NB4 (cell line): ENCODE measurements at places on chromosomes 2 and 18.

DNA sequence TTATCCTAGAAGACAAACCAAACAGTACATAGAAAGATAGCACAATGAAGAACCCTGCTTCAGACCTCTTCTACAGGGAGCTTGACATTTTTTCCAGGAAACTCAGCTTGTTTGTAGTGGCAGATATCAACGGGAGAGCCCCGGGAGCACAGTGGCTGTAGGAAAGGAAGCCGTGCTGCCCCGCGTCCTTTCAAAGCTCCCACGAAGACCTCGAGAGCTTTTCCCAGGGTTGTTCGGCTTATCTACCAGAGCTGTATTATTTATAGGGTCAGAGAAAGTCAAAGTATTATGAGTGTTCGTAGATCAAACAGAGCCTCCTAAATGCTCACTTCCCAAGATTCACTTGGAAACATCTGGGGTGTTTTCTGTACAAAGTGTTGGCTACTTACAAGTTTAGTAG is 167.1 kb upstream of the COPS8 start:
- no peak for DNase-seq

DNA sequence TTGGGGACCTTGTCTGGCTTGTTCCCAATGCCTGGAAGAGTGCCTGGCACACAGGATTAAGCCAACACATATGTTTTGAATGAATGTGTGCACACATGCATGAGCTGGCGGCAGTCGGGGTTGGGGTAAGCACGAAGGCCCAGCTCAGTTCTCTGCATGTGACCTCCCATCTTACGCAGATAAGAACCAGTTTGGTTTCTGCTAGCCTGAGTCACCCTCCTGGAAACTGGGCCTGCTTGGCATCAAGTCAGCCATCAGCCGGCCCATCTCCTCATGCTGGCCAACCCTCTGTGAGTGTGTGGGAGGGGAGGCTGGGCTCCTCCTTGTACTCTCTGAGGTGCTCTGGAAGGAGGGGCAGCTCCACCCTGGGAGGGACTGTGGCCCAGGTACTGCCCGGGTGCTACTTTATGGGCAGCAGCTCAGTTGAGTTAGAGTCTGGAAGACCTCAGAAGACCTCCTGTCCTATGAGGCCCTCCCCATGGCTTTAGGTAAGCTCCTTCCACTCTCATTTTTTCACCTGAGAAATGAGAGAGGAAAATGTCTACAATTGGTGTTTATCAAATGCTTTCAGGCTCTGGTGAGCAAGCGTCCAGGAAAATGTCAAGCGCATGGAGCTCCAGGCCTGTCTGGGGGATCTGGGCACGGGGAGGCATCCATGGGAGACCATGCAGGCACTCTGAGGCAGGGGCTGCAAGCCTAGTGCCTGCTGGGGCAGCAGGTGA is 9.7 kb upstream of the IL1RN start:
- DNase-seq, result peak; percentile 52

DNA sequence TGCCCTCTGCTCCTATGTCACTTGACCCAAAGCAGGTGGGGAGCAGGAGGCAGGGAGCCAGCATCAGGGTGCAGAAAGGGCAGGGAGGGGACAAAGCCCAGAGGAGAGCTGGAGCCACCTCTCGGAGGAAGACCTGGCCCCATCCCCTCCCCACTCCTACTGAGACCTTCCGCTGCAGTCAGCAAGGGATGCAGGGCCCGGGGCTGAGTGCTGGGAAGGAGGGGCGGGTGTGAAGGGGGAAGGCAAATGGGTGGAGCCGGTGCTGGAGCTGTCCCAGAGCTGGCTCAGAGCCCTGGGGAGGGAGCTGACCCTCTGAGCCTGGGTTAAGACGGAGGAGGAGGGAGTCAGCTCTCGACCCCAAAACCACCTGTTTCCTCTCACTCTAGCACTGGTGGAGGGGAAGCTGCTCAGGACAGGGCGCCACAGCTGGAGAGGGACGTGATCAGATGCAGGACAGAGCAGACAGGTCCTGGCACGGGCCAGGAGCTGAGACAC is 33.8 kb downstream of the HS1BP3 start:
- DNase-seq, result no peak

DNA sequence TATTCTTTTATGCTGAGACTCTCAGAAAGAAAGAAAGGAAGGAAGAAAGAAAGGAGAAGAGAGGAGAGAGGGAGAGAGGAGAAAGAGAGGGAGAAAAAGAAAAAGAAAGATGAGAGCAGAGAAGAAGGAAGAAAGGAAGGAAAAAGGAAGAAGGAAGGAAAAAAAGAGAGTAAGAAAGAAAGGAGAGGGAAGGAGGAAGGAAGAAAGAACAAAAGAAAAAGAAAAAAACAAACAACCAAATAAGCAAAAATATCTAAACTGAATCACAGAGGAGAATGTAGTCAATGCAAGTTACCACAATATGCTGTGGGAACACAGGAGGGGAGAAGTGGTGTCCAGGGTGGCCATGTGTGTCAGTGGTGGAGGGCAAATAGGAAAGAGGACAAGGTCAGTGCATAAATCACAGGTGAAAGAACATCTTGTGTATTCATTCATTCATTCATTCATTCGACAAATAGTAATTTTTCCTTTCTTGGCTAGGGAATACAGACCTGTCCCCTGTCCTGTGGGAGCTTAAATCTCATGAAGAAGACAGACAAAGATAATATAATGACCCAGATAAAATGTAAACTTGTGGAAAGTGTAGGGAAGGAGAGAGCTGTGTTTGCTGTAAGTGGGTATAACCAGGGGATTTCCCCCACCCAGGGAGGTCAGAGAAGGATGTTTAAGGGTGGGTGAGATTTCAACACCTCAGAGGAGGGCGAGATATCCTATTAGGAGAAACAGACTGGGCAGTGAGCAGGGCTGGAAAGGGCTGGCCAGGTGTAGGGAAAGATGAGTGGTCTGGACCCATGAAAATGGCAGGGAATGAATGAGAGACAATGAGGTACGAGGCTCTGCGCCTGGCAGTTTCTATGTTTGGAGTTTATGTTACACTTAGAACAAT is 50.7 kb downstream of the IL1R2 start:
- DNase-seq, result no peak

- no peak for DNase-seq
Measured at GRCh38 chr18:44179693-44180092, 501.0 kb upstream of the SETBP1 start.

GRCh38 chr18:37476182-37476581 is 89.4 kb downstream of the CELF4 start:
- peak; percentile 49 for DNase-seq

- DNase-seq, result no peak
Measured at GRCh38 chr18:32867330-32867729, 94.5 kb upstream of the KLHL14 start.

- DNase-seq, result no peak
Measured at GRCh38 chr2:114714313-114714712, 271.9 kb downstream of the DPP10 start.

DNA sequence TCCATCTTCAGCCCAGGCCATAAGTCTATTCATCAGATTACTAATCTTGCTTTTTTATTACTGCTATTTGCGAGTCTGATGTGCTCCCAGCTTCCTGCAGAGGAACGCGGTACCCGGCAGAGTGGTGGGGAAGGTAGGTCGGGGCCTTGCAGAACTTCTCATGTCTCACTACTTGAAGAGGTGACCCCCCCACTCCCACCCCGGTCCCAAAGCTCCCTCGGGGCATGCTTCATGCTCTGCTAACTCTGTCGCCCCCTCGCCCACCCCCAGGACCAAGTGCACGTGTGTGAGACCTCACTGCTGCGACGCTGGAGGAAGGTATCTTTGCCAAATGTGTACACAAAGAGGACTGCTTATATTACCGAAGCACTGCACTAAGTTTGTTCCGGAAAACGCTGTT is 129.4 kb upstream of the RAB12 start:
- no peak for DNase-seq

GRCh38 chr2:125746321-125747164 is 909.4 kb upstream of the GYPC start:
- DNase-seq, result no peak

DNA sequence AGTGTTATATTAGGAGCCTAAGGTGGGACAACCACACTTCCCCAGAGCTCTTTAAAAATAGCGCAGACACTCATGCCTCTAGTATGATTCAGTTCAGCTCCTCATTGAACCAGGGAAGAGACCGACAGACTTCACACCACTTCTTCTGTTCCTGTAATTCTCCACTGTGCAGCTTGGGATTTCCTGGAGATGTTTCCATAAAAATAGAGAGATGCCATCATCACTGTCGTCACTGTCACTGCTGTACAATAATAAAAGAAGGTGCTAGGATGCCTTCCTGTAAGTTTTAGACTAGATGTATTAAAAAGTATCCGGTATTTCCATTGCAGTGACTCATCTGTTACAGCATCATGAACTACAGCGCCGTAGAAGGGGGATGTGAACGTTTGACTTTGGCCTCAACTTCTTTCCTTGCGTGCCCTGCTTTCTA is 110.9 kb downstream of the FAM210A start:
- DNase-seq, result no peak

- no peak for DNase-seq
Measured at GRCh38 chr2:33344230-33344629, 132.2 kb upstream of the RASGRP3 start.

DNA sequence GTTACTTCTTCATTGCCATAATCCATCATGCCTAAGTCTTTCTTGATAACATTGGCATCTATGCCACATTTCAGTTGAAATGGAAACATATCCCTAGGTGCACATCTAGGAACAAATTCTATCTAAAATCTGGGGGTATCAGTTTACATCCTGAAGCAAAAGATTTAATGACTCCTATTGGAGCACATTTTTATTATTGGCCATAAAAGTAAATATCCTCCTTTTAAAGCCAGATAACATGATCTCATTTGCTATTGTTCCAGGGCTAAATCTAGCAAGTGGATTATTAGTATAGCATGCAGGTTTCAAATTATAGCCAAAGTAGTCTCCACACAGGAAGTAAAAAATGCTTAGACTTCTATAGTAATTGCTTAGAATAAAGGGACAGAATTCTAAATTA is 193.2 kb downstream of the CDH2 start:
- DNase-seq, result no peak

- no peak for DNase-seq
Measured at GRCh38 chr2:203841654-203842053, 25.9 kb upstream of the CTLA4 start.

GRCh38 chr2:57882895-57883515 is 163.6 kb upstream of the VRK2 start:
- DNase-seq, result no peak

- DNase-seq, result peak; percentile 63
Measured at GRCh38 chr2:185738679-185739472, at the start of gene FSIP2. Gene FSIP2 (plus strand): TSS chr2:185738804. CDS start chr2:185738895, 91 bp downstream.

- peak; percentile 88 for DNase-seq
Measured at GRCh38 chr18:32920796-32921787, 148.3 kb upstream of the KLHL14 start.

GRCh38 chr2:237943395-237944094 is 23.3 kb upstream of the UBE2F start:
- no peak for DNase-seq

DNA sequence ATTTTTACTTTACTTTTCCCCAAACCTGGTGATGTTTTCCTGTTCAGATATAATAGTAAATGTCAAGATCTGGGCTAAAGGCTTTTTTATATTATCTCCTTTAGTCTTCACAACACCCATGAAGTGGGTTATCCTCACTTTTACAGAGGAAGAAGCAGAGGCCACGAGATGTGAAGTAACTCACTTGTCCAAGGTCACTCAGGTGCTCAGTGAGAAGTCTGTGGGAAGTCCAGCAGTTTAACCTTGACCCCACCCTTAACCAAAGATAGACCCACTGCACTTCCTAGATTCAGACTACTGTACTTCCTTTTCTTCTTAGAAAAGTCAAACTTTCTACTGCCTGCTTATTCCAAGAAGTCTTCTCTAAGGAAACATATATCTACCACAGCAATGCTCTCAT is 56.3 kb upstream of the STAT1 start:
- no peak for DNase-seq

- DNase-seq, result no peak
Measured at GRCh38 chr2:40260437-40260836, 191.5 kb downstream of the SLC8A1 start.

DNA sequence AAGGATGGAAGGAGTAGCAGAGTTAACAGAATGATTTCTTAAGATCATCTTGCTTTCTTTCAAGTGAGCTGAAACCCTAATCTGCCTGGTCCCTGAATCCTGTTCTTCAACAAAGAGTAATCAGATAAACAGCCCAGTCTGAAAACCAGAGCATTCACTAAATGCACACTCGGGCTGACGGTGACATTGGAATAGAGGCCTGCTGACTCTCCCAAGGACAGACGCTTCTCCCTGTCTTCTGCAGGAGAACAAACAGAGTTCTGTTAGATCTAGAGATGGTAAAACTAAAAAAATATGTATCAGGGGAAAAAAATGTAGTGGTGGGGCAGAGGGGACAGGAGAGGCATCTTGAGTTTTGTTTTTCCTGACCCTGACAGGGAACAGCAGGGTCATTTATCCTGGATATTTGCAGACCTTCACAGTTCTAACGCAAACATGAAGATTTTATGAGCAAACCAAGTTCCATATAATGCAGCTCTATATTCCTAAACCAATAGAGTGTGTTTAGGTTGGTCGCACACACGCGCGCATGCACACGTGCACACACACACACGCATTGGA is 7.3 kb downstream of the MATN3 start:
- DNase-seq, result no peak

- DNase-seq, result no peak
Measured at GRCh38 chr18:48826271-48826670, 124.5 kb downstream of the SMAD7 start.

DNA sequence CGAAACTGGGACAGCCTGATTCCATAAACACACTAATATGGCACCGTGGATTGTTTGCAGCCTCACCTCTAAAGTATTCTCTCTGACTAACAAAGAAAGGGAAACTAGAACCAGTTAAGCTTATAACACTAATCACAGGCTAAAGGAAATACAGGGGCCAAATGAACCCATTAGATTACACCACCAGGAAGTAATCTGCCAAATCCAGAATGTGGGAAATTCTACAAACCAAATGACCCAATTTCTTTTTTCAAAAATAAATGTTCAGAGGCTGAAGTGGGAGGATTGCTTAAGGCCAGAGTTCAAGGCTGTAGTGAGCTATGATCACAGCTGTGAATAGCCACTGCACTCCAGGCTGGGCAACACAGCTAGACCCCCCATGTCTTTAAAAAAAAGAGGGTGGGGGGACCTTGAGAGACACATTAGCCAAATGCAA is 1.5 kb upstream of the MPPE1 start:
- DNase-seq, result peak; percentile 27

- DNase-seq, result no peak
Measured at GRCh38 chr2:18154812-18155211, 276.3 kb downstream of the KCNS3 start.
